Activated CD4-positive, CD25-positive, alpha-beta regulatory T cell treated with anti-CD3 and anti-CD28 coated beads, Interleukin-2, amount 50 U/mL, for 72 hours (primary cell): ENCODE measurements at places on chromosomes 12 and 14.

- no peak for DNase-seq
Measured at GRCh38 chr14:98946940-98947339, 325.1 kb downstream of the BCL11B start.

DNA sequence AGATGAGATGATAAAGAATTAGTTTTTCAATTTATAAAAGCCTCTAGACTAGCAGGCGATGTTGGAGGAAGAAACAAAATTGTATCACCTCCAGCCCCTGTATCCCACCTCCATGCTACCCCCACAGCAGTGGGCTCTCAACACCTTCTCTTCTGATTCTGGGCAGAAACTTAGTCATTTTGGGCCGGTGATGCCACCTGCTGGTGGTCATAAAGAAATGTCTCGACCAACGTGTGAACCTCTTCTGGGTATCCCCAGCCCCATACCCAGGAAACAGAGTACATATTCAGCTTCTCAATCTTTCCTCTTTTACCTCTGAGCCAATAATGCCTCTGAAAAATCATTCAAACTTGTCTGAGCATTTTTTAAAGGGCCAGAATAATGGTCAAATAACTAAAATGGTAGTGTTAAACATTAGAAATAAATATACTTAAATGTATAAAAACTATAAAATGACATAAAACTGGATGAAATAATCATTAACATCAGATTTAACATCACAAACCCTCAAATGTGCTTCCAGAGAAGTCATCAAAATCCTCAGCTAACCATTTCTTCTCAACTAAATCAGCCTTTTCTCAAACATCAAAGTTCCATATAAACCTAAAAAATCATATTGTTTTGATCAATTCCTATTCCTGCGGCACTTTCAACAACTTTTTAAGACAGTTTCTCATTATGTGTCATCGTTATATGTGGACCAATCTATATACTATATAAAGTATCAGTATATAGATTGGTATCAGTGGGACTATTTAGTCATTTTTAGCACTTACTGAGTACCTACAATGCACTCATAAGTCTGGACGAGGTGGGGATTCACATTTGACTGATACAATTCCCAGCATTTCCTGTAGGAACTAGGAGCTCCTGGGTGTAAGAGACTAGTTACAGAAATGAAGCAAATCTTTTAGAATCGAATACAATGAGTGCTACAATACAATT, 69.4 kb downstream of the ATXN2 start:
- DNase-seq: peak; percentile 60

GRCh38 chr12:43338848-43339526, 213.0 kb downstream of the ADAMTS20 start:
- DNase-seq: no peak

- no peak for DNase-seq
Measured at GRCh38 chr14:60183138-60183537, 17.9 kb upstream of the DHRS7 start.

GRCh38 chr12:93514853-93515252, 47.5 kb downstream of the MRPL42 start:
- no peak for DNase-seq

DNA sequence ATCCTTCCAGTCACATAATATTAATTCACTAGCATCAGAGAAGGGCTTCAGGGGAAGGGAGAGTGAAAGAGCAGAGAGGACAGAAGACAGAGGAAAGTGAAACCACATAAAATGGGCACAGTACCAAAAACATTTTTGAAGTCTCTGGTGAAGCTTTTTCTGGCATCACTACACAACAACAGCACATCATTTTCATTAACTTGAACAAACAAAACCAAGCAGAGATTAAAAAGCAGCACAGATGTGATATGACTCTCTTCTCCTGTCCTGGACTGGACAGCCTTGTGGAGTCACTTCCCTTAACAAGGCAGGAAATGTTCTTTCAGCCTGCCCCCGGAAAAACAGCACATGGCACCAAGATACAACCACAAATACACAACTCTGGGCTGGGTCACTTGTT, 112.0 kb downstream of the TSPAN8 start:
- no peak for DNase-seq

- DNase-seq: no peak
Measured at GRCh38 chr14:83463500-83464098, 1929.9 kb upstream of the SEL1L start.

DNA sequence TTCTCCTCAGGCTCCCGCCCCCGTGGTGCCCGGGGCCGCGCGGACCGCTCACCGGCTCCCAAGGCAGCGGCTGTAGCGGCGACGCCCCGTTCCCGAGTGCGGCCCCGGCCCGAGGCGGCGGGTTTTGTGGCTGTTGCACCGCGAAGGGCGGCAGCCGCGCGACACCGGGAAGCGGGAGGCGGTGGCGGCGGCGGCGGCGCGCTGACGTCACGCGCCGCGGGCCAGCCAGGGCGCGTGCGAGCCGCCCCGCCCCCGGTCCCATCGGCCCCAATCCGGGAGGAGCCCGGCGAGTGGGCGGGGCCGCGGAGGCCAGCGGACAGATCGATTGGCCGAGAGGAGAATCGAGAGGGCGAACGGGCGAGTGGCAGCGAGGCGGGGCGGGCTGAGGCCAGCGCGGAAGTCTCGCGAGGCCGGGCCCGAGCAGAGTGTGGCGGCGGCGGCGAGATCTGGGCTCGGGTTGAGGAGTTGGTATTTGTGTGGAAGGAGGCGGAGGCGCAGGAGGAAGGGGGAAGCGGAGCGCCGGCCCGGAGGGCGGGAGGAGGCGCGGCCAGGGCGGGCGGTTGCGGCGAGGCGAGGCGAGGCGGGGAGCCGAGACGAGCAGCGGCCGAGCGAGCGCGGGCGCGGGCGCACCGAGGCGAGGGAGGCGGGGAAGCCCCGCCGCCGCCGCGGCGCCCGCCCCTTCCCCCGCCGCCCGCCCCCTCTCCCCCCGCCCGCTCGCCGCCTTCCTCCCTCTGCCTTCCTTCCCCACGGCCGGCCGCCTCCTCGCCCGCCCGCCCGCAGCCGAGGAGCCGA, at the start of gene YY1:
TSS of gene YY1 (plus strand) at position 726 of the 792 bp plus-strand sequence. CDS start 101 bp downstream, outside the sequence.
- peak; percentile 99 for DNase-seq

GRCh38 chr12:3882406-3882805, 9.2 kb upstream of the PARP11 start:
- no peak for DNase-seq

DNA sequence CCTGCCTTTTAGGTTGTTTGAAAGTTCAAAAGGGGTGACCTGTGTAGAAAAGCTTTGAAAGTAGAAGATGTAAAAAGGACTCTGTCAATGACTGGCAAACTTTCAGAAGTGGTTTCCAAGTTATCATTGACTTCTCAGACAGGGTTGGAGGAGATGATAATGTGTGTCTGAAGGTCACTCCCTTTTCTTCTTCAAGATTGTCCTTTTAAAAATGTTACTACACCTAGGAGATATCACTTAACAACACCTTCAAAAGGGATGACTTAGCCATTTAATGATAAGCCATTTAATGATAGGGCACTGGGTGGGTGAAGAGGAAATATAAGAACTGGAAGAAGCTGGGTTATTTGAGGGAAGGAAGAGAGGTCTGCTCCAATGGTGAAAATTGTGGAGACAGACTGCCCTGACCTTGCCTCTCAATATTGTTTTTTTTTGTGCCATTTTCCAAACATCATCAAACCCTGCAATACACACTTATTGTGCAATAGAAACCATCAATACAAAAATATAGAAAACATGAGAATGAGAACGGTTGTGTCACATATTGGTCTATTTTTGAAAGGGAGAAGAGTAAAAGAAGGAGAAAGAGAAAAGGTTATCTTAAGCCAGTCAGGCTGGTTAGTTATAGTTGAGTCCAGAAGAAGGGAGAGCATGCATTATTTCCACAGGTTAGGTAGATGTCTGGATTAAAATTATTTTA, 38.8 kb downstream of the BEST3 start:
- no peak for DNase-seq

DNA sequence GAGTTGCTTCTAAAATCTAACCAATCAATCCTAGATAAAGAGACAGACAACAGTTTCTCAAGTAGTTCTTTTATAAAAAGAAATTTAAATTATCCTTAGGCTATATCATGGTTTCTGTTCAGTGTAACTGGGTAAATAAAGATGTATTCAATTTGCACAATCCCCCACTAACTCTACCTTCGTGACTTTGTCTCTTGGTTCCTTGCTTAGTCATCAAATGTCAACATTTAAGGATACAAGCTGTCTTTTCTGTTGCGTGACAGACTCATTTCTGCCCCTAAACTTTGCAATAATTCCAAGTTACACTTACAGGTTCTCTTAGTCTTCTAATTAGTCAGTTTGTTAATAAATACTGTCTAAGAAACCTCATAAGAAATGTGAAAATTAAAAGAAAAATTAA, 50.6 kb downstream of the SCAF11 start:
- no peak for DNase-seq

DNA sequence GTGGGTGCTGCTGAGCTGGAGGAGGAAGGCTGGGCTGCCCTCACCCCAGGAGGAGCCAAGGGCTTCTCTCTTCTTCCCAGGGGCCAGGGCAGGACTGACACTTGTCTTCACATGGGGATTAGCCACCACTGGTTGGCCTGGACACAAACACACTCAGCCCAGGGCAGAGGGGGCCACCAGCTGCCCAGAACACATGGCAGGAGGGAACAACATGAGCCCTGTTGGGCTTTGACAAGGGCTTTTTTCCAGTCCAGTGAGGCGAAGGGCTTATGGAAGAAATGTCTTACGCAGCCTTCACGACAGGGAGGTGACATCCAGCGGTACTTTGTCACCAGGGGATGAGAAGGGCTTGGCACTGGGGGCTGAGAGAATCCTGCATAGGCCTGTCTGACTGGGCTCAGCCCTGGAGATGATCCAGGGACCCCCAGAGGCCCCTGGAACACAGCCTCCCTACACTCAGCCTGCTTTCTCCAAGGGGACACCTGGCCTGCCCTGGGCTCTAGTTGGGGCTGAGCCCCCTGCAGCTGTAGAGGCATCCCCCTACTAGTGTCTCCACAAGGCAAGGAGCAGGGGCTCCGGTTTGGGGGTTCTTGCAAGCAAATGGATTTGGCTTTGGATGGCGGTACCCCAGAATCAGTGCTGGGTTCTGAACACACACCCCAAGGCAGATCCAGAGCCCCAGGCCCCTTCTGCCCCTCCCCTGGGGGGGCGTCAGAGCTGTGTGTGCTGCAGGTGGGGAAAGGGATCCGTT, 18.9 kb downstream of the ARL6IP4 start:
- DNase-seq: no peak

GRCh38 chr12:74646831-74647230, 109.2 kb downstream of the ATXN7L3B start:
- DNase-seq: no peak

GRCh38 chr12:75190846-75191245, 18.8 kb downstream of the KCNC2 start:
- DNase-seq: no peak
